ENCODE measurements at places on chromosomes 1 and 21.

DNA sequence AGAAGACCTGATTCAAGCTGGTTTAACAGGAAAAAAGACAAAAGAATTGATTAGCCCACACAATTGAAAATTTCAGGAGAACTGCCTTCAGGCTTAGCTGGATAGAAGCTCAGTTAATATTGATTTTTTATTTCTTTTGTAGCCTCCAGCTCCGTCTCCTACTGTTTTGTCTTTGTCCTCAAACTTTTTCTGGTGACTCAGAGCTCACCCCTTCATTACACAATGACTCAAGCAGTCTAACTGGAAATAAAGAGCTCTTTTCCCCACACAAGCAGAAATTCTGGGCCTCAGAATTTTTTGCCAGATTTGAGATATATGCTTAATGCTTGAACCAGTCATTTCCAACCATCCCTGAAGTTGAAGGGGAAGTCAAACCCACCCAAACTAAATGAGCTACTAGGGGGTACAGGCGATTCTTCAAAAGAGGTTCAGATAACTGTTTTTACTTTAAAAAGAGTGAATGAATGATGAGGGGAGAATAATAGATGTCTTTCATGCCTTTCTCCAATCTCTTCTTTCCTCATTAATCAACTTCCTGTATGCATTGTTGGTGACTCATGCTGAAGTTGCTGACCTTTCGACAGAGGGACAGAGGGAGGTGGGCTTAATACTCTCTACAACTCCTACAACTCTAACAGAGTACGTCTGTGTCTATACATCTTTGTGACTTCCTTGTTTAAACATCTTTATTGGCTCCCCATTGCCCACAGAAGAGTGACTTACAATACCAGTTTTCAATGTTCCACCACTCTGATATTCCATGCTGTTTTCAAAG is 6.2 kb upstream of the ACP6 start:
- no peak for DNase-seq

GRCh38 chr1:80056179-80056578 is 1049.6 kb upstream of the ADGRL4 start:
- DNase-seq: no peak

DNA sequence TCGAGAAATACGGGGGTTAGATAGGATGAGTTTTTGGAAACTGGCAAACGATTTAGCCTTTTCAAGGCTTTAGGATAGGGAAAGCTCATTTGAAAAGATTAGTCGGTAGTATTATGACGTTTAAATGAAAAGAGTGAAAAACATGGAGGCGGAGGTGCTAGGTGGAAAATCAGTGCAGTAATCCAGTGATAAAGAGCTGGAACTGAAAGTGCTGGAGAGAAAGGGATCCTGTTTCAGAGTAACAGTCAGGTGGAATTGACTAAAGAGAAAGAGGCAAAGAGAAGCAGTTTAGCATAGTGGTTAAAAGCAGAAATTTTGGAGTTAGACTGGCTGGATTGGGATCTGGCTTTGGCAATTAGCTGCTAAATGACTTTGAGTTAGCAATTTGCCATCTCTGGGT is 945 bp downstream of the WDR3 start:
- no peak for DNase-seq

GRCh38 chr1:152047730-152048415 is 11.1 kb upstream of the S100A11 start:
- DNase-seq: peak; percentile 63

- DNase-seq: no peak
Measured at GRCh38 chr1:202411422-202411821, 62.9 kb downstream of the PPP1R12B start.

DNA sequence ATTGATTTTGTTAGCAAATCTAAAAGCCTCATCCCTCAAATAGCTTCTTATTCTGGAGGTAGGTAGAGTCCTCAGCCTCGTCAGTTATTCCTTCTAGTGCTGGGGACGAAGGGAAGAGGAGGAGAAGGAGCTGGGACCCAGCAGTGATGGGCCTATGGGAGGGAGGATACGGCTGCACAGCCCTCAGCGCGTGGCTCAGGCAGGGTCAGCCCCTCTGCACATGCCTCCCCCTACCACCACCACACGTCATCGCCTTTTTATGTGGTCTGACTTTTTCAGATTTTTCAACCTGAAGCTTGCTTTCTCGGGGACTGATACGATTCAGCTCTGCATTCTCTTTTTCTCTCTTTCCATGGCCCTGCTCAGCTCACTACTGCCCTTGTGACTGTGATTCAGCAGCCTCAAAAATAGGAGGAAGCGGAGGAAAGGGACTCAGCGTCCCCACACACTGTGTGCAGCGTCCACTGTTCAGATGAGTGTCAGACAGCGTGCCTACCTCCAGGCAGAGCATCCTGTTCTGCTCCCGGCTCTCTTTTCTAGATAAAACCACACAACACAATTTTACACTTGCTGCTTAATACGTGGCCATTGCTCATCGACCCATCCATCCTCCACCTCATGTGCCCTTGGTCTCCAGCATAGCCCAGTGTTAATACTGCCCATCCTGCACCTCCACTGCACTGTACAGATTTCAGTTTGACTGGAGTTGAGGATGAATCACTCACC is 827 bp downstream of the OR2B11 start:
- no peak for DNase-seq

DNA sequence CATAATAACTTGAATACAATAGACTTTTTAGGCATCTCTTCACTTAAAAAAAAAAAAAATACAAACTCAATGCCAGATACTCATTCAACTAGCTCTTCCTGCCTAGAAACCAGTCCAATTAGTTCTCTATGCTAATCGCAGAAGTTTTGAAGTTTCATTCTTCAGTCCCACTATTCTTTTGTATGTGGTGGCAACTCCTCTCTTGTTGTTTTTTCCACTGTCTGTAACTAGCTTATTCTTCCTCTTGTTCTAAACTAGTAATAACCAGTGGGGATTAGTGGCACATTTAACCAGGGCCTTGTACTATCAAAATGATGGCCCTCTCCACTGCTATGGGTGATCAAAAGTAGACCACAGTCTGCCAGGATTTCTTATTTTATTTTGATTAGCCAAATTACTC is 52.5 kb downstream of the SELENOF start:
- no peak for DNase-seq

- no peak for DNase-seq
Measured at GRCh38 chr1:168178227-168178637, 530 bp upstream of the TIPRL start.

DNA sequence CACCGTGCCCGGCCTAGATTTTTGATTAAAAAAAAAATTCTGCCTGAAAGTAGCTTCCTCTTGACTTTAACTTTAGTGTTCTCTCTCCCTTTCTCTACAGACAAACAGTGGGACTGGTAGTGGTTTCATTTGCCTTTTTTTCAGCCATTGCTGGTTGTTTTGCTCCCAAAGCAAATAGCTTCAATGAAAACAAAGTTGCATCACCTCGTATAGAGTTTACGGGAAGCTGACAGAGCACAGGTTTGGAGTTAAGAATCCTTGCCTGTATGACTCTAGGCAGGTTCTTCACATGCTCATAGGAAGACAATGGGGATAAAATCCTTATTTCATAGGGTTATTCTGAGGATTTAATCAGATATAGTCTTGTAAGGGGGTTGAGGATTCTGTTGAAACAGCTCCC is 21.6 kb downstream of the AADACL4 start:
- DNase-seq: no peak

- no peak for DNase-seq
Measured at GRCh38 chr1:200267937-200268336, 141.9 kb downstream of the ZNF281 start.

DNA sequence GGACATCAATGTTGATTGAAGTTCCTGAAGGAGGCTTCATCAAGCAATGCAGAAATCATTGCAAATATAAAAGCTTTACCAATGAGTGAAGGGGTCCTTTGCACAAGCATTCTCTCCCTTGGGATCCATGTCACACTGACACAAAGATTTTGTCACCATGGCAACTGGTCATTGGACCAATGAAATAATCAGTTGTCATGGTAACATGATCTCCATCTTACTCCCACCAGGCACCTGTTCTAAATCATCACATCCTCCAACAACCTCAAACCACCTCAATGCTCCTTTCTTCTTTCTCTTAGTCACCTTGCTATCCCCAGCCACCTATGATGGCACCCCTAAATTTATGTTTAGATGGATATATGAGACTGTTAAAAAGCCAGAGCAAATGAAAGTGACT is 13.5 kb upstream of the FOXJ3 start:
- DNase-seq: no peak

DNA sequence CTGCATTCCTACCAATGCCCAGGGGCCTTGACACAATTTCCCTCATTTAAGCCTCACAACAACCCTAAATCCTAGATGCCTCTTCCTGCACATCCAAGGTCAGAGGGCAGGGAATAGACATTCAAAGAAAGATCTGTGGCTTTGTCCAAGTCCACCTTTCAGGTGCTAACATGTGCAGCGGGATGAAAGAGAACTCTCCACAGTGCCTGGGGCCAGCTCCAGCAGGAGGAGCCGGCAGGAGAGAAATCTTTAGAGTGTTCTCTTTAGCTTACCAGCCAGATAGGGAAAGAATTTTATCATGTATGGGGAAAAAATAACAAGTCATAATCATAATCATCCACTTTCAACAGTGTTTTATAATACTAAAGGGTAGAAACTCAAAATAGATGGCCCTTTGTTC is 319.7 kb downstream of the MATN1 start:
- DNase-seq: no peak

- no peak for DNase-seq
Measured at GRCh38 chr1:4612991-4613390, 41.4 kb upstream of the AJAP1 start.

DNA sequence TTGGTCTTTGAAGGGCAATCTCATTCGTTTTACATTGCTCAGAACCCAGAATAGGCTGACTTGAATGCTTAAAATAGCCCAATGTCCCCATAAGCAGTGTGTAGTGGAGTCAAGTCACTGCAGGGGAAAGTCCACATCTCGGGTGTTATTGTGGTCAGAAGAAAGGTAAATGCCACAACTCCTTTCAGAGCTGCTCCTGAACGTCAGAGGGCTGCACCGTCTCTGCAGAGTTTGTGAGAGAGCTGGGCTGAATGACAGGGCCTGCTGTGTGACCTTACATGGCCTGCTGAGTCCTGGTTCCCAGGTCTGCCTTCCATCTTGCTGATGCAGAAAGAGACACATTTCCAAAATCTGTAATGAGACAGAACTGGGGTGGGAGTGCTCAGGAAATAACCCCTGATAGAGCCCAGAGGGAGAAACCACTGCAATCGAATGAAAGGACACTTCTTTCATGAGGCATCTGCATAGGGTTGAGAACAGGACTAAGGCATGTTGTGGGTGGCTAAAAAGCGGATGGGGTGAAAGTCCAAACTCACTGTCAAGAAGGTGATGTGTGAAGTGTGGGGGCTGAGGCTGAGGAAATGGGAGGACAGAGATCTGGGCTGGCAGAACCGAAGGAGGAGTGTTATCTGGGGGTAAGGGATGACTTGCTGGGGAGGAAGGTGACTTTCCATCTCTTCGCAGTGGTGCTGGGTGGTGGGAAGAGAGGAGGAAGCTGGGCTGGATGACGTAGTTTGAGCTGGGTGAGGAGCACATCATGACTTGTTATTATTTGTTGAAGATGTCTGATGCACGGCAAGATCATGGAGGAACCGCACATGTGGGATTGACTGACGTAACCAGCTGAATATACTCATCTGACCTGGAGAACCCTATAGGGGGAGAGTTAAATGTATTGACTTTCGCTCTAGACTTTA is 33.7 kb downstream of the XCL2 start:
- DNase-seq: no peak

DNA sequence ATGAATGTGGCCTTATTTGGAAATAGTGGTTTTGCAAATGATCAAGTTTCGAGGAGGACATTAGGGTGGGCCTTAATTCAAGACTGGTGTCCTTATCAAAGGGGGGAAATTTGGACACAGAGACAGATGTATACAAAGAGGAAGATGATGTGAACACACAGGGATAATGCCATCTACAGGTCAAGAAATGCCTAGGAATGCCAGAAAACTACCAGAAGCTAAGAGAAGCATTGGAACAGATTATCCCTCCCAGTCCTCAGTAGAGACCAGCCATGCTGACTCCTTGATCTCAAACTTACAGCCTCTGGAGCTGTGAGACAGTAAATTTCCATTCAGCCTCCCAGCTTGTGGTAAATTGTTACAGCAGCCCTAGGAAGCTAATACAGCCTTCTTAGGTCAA is 151.4 kb downstream of the PTGER3 start:
- DNase-seq: no peak

DNA sequence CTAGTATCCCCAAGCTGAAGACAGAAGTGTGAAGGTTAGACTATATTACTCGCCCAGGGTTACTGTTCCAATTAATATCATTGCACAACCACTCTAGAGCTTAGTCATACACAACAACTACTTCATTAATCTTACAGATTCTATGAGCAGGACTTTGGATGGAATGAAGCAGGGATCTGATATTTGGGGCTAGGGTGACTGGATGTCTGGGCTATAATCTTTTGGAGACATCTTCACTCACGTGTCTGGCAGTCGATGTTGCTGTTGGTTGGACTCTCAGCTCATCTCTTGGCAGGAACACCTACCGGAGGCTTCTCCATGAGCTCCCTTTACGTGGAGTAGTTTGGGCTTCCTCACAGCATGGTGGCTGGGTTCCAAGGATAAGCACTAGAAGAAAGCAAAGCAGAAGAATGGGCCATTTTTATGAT is 519.2 kb upstream of the B3GALT2 start:
- no peak for DNase-seq
